Stimulated activated CD8-positive, alpha-beta memory T cell treated with anti-CD3 and anti-CD28 coated beads, Interleukin-2, amount 100 ng/mL, for 1 hour (primary cell): ENCODE measurements at places on chromosomes 7 and 10.

DNA sequence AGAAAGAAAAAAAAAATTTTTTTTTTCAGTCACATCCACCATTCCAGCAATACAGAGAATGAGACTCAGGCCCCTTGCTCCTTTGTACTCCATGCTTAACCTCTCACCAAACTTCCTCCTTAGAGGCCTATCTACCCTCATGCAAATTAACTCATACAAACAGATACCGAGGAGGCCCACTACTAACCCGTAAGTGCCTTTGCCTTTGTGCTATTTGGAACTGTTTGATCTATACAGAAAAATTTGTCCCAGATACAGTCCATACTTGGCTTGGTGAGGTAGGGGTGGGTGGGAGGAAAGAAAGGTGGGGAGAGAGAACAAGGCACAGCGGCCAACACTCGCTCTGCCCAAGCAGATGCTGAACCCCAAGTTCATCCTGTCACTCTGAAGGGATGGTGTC is 87.8 kb upstream of the DUSP5 start:
- DNase-seq = no peak

- no peak for DNase-seq
Observed at GRCh38 chr7:80550005-80550404, 38.1 kb upstream of the GNAT3 start.

DNA sequence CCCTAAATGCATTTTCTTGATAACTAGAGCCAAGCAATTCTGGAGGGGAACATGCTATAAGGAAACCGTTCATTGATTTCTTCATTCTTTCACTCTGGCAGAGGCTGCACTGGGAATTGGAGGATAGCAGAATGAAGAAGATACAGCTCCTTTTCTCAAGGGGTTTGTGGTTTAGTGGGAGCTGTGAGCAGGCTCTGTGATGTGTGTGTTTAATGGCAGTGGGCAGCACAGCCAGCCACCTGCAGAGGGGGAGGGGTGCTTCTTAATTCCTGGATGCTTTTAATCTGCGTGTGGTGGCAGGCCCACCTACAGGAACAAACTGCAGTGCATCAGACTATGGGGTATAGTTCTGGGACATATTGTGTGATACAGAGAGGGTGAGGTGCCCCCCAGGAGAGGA is 31.9 kb downstream of the RPS24 start:
- no peak for DNase-seq

DNA sequence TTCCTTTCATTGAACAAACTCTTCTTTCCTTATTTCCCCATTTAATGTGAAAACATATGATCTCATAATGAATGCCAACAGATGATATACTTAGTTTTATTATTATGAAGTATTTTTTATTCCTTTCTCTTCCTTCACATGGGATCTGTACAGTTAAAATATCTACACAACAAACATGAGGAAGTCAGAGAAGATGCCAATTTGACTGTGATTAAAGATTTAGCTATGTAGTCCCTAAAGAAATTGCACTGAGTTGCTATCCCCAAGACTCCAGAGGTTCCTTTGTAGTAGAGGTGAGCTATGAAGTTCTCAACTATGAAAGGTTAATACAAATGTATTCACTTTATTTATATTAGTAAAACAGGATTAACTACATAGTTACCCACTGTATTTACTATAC is 60.6 kb upstream of the LRRN3 start:
- no peak for DNase-seq

DNA sequence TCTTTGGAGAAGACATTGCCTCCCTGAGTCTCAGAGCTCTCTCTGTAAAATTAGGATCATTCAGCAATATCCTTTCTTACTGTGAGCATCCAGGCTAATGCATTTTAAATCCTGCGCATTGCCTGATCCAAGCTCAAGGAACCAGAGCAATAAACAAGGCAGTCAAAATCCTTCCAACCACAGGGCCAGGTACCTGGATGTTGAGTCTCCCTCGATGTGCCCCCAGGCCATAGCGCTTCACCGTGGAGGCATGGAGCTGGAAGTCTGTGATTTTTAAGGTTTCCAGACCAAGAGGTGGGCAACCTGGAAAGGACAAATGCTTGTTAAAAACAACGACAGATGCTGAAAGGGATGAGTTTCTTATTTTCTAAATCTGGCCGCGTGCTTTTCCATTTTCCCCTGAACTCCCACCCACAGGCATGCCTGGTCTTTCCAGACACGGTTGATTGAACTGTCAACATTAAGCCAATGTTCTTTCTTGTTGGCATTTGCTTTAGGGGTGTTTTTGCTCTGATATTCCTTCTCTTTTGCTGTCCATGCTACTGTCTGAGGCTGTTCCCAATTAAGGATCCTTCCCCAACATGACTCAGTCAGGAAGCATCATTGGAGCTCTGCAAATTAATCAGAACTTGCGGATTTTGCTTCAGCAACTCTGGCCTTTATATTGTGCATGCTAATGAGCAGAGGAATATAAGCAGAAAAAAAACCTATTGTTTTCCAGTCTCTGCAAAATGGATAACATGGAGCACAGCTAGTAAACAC is 29.0 kb downstream of the CPXM2 start:
- no peak for DNase-seq

- DNase-seq = no peak
Observed at GRCh38 chr7:28483112-28483511, 70.8 kb downstream of the CREB5 start.

DNA sequence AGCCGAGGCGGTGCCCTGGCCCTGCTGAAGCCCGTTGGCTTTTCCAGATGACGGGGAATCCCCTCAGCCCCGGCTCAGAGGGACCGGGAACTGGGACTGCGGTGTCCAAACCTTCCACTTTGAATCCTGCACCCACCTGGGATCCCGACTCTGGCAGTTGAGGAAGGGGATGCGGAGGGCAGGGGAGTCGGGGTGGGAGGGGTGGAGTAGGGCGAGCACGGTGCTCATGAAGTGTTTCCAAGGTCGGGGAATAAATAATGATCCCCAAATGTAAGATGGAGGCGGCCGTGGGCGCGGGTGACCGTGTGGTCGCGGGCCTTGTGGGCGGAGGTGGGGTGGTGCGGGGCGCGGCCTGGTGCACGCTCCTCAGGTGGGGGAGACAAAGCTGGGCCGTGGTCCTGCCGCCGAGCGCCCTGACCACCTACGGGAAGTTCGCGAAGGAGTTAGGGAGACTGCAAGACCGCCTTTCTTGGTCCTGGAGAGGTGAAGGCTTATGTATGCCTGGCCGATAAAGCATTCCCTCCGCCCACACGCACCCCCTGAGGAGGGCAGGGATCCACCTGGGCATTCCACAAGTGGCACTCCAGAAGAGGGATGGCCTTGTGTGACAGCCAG is 1.4 kb downstream of the MTURN start:
- no peak for DNase-seq

- no peak for DNase-seq
Observed at GRCh38 chr7:151089893-151090730, 3.8 kb downstream of the AGAP3 start.

- DNase-seq = no peak
Observed at GRCh38 chr7:28400838-28401360, 11.4 kb upstream of the CREB5 start.

DNA sequence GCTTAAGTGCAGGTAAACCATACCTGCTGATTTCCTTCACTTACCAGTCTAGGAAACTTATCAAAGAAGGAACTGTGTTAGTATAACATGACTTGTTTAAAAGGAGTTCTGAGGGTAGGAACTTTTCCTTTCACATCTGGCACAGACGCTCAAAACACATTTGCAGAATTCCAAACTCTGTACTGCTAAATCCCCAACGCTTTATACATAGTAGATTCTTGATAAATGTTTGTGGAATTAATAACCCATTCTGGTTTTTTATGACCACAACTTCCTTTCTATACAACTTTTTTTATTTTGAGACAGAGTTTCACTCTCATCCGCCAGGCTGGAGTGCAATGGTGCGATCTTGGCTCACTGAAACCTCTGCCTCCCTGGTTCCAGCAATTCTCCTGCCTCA is 7.7 kb upstream of the TRUB1 start:
- DNase-seq = no peak

DNA sequence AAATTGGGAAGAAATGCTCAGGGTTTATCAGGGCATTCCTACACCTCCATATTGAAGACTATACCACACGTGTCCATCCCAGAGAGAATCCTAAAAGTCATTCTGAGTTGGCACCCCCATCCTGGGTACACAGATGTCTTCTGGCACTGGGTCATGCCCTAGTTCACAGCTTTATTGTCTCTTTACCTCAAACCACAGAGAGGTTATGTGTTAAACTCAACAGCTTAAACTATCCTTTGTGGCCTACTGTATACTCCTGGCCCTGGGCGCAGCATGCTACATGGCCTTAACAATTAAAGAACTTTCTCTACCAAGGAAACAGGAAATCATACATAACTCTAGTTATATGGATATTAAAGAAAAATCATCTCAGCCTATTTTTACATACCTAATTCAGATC is 115.6 kb upstream of the SEM1 start:
- DNase-seq = no peak

GRCh38 chr10:43372765-43373361 is 1.4 kb downstream of the FXYD4 start:
- DNase-seq = no peak
